ENCODE measurements at places on chromosomes 3 and 15.

DNA sequence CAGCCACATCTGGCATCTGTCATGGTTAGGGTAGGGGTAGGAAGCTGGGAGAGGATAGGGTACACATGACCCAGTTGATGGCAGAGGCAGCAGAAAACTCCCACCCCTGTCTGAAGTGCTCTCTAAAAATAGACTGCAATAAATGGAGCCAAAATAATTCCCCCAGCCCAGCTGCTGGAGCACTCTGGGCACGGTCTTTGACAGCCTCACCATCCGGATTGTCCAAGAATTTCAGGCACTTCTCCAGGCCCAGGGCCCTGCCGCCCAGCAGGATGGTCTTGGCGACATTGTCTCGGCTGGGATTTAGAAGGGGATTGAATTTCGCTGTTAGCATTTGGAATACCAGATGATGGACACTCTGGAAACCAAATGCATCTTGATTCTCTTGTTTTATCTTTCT, 103.7 kb downstream of the IQSEC1 start:
- no peak for DNase-seq

GRCh38 chr15:31381801-31382712, 55.4 kb downstream of the KLF13 start:
- no peak for DNase-seq

DNA sequence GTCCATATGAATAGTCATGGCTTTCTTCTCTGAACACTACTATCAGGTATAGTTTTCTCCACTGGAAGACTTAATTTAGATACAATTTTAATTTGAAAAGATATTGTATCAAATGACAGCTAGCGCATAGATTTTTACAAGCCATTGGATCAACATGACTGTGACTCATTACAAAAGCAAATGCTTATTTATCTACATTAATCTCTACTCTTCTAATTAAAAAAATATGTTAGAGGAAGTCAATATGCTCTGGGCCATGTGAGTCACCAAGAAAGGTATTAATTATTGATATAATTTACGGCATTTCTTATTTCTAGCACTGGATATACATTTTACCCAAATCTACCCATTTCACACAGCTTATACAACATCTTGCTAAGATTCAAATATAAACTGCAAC, 800.3 kb upstream of the GBE1 start:
- no peak for DNase-seq

DNA sequence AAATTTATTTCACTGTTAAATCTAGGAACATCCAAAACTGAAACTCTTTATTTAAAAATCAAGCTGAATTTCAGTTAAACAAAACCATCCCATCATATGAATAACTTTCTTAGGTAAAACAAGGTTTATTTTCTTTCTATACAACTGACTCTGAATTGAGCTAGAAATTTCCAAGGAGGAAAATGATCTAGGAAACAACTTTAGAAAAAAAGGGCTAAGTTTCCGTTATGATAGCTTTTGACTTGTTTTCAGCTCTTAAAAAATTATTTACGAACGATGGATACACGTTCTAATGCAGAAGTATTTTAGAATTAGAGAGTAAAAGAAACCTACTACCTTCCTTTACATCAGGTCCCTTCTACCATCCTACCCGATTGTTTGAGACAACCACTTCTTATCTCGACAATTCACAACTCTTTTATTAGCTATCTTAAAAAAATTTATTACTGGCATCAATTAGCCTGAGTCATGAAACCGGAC, 1.8 kb upstream of the IGF1R start:
- DNase-seq: no peak

DNA sequence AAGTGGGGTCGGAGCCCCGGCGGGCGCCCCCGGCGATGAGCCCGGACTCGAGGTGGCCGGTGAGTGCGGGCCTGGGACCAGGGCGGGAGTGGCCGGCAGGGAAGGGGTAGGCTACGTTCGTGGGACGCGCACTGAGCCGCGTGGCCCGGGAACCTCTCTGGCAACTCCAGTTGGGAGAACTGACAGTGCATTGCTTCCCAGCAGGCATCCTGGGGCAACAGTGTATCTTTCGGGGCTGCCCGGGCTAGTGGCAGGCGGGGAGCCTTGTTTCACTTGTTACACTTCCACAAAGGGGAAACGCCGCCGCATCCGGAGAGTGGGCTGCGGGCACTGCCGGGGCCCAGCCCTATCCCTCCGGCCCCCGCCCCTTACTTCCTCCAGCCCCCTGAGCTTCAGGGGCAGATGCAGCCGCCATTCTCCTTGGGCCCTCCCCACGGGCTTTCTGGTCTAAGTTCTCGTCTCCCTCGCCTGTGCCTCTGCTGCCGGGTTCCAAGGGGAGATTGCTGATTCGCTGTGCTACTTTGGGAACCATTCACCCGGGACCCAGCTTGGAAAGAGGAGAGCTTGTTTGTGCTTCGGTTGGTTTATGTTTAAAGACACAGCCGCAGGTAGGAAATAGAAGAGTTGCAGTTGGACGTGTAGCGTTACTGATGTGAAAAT, 675 bp downstream of the BRPF1 start:
- DNase-seq: no peak

GRCh38 chr15:76996526-76997401, 1.8 kb downstream of the PSTPIP1 start:
- DNase-seq: no peak

GRCh38 chr15:29910068-29910467, 87.8 kb upstream of the TJP1 start:
- DNase-seq: no peak

DNA sequence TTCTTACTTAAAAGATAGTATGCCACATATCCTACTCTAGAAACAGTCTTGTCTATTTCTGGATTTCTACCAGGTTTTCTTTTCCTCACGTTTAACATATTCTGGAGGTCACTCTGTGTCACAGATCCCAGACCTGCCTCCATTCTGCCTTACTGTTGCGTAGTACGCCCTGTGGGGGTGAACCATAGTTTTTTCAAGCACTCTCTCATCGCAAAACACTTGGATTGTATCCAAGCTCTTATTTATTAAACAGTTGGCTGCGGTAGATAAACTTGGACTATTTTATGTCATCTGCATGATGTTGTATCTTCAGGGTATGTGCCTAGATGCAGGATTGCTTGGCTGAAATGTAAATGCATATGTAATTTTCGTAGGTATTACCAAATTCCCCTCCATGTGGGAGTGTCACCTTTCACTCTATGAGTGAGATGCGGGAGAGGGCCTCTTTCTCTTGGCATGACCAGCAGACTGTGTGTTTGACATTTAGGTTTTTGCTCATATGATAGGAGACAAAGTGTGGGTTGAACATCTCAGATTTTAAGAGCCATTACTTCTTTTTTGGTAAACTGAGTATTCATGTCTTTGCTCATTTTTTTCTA, 55.8 kb downstream of the ABTB1 start:
- no peak for DNase-seq

GRCh38 chr3:154559623-154560022, 129.6 kb upstream of the GPR149 start:
- no peak for DNase-seq

DNA sequence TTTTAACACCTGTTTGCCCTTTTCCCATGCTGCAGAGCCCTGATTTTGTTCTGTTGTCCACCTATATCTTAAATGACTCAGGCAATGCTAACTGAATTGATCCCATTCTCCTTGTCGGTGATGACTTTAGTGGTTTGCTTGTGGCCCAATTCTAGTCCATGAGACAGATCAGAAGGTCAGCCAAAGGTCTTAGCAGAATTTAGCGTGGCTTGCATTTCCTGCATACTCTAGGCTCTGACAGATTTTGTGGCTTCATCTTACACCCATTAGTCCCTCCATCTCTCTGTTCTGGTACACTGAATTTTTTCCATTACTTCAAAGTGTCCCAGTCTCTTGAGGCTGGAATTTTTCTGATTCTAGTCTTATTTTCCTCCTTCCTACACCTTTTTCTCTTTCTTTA, 161.9 kb downstream of the STAC start:
- DNase-seq: no peak

DNA sequence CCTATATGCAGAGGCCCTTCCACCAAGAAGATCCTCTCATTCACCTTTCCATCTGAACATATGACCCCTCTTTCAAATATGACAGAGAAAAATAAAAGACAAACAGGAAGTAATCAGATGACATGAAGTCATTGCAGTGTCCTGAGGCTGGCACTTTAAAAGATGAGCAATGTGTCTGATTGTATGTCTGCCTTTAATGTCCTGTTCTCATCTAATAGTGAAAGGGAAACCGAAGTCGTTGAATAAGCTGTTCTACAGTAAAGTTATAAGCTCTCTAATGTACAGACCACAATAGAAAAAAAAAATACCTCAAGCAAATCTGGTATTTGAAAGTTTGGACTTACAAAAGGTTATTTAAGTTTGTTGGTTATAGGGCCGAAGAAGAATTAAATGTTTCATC, 243.0 kb downstream of the CLSTN2 start:
- no peak for DNase-seq

- DNase-seq: no peak
Observed at GRCh38 chr3:171407759-171408158, 52.4 kb downstream of the TNIK start.

DNA sequence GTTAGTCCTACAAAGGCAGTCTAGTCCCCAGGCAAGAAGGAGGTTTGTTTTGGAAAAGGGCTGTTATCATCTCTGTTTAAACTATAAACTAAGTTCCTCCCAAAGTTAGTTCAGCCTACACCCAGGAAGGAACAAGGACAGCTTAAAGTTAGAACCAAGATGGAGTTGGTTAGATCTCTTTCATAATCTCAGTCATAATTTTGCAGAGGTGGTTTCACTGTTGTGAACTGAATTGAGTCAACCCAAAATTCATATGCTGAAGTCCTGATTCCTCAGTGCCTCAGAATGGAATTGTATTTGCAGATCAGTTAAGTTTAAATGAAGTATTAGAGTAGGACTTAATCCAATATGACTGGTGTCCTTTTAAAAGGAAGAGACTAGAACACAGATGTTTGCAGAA, 101.0 kb upstream of the C3orf80 start:
- DNase-seq: no peak

DNA sequence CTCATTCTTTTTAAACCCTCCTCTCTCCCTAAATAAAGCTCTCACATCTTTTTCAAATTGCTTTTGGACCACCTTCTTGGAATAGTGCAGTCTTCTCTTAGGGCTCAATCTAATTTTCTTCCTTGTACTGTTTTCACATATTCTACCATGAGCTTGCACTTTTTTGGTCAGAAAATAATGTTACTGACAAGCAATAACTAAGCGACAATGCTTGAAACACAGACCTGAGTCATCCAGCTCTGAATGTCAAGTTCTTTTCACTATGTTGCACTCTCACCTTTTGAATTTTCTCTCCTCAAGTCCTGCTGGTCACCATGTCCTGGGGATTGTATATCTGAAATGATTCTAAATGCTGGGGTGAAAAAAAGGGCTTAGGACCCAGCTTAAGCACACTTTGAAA, 8.9 kb downstream of the TNFAIP8L3 start:
- no peak for DNase-seq

DNA sequence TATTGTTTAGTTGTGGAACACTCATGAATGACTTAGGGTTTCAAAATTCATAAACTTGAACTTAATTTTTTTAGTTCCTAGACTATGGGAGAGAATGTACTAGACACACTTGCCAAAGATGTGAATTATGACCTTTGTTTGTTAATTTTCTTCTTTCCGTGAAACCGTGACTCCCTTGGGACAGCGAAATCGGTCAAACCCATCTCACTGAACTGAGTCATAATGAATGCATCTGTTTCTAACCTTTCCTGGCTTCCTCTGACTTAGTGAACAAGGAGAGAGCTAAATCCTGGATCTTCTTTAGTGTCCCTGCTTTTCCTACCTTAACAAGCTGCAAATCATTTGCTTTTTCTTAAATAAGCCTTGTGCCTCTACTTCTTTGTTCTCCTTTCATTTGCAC, 85.5 kb downstream of the LARS2 start:
- no peak for DNase-seq

- DNase-seq: no peak
Observed at GRCh38 chr3:77464111-77464688, 424.3 kb downstream of the ROBO2 start.
